ENCODE measurements at places on chromosomes 5 and 9.

GRCh38 chr9:115593587-115594091 is 475.7 kb upstream of the TNC start:
- DNase-seq, result no peak

DNA sequence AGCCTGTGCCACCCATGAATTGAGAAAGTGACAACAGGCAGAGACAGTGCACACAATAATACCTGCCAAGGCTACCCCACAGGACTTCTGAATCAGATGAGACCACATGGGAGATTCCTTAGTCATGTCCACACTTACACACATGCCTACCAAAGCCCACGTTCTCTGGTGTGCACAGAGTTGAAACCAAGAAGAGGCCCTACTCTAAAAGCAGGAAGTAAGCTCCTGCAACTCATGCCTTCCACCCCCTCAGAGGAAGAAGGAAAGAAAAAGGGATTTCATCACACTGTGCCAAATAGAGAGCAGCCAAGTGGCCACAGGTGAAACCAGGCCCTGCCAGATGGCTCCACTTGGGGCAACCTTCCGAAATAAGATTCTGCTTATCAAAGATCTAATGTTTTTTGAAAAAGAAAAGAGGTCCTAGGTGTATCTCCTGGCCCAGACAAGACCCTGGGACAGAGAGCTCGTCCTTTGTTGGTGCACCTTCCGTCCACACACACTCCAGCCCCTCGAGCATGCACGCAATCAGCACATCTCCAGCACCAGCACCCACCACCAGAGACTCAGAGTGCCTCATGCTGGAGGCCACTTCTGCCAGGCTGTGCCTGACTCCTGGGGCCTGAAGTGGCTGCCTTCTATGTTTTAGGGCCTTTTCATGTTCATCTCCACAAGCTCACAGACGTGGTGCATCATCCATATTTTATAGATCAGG is 114.6 kb upstream of the SPOCK1 start:
- no peak for DNase-seq

DNA sequence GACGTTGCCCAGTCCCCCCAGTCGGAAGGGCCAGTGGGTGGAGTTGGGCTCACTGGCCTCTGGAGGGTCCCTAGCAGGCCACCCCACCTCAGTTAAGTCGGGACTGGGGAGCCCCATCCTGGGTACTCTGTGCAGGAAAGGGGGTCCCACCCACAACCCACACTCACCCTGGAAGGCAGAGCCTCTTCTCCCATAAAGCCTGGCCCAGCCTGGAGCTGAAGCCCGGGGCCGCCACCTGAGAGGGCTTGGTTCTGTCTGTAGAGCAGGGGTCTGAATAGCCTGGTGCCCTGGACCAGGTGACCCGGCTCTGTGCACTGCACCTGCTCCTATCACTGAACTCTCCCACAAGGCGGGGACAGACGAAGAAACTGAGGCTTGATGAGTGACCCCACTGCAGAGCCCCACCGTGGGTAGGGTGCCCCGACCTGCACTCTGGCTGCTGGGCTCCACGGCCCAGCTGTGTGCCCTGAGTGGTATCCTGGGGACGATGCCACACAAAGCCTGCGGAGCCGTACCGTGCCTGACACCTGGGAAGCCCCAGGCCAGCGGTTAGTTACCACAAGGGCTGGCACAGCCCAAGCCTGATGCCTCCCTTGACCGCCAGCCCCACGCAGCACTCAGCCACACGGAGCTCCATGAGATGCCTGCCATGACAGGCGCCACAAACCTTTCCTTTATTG is 7.3 kb downstream of the PTGES2 start:
- no peak for DNase-seq

- no peak for DNase-seq
Measured at GRCh38 chr5:61991430-61991829, 314.6 kb upstream of the KIF2A start.

DNA sequence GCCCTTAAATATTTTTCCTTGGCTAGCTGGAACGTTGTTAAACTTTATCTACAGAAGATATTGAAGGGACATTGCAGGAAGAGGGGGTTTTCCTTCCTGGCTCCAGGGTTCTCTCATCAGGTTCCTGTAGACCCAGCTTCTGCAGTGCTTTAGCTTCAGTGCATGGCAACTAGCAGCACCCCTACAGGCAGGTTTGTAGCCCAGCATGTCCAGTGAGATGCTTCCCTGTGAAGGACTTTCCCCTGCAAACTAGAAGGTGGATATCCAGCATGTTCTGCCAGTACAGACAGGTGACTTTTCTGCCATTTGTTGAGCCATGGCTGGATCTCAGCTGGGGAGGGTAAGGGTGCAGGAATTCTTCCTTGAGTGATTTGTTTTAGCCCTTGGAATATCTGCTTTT is 10.4 kb downstream of the CCL28 start:
- DNase-seq, result no peak
